AG20443 (cell line): ENCODE measurements at places on chromosomes 2 and 18.

DNA sequence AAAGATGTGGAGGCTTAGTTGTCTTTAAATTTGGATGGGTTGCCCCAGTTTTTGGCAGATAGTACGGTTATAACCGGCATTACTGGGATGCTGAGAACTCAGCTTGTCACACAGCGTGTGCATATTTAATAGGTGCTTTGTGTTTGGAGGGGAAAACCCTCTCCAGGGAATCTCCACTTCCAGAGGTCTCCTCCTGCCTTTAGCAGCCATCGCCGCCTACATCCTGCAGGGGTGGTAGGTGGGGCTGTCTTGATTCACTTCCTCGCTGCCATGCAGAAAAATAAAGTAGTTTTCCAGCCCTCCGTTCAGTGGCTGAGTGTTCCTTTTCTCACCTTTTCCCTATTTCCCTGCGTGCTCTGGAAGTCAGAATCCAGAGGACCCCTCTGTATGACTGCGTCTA, 76.4 kb downstream of the ITGB1BP1 start:
- DNase-seq, result no peak

GRCh38 chr18:47627030-47627429, 303.4 kb downstream of the SMAD2 start:
- DNase-seq, result no peak

- DNase-seq, result peak; percentile 4
Measured at GRCh38 chr2:240302933-240303595, 132.4 kb upstream of the GPC1 start.

DNA sequence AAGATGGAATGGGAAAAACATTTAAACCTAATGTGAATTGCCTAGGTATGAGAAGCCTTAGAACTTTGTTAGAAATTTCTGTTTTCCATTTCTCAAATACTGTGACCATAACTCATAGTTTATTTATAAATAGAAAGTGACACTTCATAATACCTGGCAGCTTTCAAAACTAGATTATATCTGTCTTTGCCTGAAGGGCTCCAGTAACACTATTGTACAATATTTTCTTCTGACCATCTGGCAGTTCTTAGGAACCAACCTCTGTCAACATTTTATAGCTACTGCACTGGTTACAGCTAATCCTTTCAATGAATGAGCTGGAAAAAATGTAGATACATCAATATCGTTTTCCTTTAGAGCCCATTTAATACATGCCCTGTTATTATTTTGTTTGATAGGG, 237.4 kb downstream of the CAMKMT start:
- no peak for DNase-seq

GRCh38 chr2:69733342-69734034, 8.4 kb upstream of the ANXA4 start:
- no peak for DNase-seq

- DNase-seq, result no peak
Measured at GRCh38 chr2:215288112-215288815, 23.6 kb upstream of the ATIC start.

GRCh38 chr2:21175895-21176646, 52.3 kb downstream of the TDRD15 start:
- DNase-seq, result no peak

- peak; percentile 42 for DNase-seq
Measured at GRCh38 chr18:79438898-79439627, 43.3 kb downstream of the NFATC1 start.

DNA sequence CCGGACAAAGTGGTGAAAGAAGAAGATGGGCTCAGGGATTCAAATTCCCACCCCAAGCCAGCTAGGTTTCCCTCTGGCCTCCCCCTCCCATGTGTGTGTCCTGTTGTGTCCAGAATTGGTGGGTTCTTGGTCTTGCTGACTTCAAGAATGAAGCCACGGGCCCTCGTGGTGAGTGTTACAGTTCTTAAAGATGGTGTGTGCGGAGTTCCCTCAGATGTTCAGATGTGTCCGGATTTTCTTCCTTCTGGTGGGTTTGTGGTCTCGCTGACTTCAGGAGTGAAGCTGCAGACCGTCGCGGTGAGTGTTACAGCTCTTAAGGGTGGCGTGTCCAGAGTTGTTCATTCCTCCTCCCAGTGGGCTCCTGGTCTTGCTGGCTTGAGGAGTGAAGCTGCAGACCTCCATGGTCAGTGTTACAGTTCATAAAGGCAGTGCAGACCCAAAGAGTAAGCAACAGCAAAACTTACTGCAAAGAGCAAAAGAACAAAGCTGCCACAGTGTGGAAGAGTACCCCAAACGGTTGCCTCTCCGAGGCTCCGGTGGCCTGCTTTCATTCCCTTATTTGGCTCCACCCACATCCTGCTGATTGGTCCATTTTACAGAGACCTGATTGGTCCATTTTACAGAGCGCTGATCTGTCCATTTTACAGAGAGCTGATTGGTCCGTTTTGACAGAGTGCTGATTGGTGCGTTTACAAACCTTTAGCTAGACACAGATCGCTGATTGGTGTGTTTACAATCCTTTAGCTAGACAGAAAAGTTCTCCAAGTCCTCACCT, 37.7 kb upstream of the KLF11 start:
- no peak for DNase-seq

GRCh38 chr2:180456801-180457200, 449.7 kb upstream of the CWC22 start:
- DNase-seq, result no peak

DNA sequence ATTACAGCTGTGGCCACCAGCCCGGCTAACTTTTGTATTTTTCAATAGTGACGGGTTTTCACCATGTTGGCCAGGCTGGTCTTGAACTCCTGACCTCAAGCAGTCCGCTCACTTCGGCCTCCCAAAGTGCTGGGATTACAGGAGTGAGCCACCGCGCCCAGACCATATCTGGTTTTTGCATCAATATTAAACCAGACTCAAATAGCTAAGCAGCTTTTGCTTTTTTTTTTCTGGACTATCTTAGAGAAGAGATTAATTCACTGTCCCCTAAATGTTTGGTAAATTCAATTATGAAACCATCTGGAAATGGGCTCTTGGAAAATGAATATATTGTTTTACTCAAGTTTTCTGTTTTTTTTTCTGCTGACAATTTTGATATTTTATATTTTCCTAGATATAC, 183.7 kb downstream of the DOK6 start:
- no peak for DNase-seq

DNA sequence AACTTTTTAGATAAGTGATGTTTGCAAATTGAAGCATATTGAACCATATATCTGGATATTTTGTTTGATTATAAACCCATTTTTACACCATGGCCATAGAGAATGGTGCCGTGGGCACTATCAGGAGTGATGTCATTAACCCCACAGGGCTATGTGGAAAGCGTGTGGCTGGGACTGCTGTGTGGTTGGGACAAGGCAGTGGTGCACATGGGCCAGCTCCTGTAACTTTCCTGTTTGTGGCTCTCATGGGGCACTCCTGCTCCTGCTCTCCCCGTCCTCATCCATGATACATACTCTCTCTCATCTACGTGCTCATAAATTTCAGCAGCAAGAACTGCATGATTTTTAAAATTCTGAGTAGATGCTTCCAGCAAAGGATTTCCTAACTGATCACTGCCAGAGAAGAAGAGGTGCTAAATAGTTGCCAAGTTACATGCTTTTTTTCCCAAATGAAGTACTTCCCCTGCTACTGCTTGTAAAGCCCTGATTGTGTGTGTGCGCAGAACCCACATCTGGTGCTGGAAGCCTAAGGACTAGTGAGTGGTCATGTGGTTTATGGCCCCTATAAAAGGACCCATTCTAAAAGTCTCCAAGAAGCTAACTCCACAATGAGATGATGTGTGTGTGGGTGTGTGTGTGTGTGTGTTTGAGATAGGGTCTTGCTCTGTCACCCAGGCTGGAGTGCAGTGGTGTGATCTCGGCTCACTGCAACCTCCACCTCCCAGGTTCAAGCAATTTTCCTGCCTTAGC, 240.8 kb downstream of the NEDD4L start:
- no peak for DNase-seq

DNA sequence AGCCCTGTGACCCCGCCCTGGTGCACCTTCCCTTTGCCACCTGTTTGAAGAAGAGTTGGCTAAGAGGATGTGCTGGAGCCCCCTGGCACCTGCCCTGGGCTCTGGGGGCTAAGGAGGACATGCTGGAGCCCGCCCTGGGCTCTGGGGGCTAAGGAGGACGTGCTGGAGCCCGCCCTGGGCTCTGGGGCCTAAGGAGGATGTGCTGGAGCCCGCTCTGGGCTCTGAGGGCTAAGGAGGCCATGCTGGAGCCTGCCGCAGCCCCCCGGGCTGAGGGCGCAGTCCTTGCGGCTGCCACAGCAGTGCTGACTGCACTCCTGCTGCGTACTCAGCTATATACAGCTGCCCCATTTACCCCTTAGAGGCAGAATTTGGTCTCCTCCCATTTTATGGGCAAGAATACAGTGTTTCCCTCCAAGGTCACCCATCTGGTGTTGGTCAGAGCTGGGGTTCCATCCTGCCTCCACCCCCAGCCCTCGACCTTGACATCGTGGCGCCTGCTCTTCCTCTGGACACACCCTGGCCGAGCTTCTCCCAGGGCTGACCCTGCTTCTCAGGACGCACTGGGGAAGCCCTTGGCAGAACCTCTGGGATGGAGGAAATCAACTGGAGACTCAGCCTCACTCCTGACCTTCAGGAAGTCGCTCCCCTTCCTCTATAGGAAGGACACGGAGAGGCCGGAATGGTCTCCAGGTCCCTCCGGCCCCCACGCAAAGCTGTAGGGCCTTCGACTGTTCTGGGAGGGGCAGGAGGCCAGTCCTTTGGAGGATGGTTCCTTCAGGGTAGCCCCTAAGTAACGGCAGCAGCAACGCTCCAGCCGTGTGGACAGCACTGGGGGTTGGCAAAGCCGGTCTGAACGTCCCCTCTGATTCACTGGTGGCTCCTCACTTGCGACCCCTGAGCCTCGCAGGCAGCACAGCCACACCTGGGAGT, 65.0 kb upstream of the HPCAL1 start:
- DNase-seq, result no peak

DNA sequence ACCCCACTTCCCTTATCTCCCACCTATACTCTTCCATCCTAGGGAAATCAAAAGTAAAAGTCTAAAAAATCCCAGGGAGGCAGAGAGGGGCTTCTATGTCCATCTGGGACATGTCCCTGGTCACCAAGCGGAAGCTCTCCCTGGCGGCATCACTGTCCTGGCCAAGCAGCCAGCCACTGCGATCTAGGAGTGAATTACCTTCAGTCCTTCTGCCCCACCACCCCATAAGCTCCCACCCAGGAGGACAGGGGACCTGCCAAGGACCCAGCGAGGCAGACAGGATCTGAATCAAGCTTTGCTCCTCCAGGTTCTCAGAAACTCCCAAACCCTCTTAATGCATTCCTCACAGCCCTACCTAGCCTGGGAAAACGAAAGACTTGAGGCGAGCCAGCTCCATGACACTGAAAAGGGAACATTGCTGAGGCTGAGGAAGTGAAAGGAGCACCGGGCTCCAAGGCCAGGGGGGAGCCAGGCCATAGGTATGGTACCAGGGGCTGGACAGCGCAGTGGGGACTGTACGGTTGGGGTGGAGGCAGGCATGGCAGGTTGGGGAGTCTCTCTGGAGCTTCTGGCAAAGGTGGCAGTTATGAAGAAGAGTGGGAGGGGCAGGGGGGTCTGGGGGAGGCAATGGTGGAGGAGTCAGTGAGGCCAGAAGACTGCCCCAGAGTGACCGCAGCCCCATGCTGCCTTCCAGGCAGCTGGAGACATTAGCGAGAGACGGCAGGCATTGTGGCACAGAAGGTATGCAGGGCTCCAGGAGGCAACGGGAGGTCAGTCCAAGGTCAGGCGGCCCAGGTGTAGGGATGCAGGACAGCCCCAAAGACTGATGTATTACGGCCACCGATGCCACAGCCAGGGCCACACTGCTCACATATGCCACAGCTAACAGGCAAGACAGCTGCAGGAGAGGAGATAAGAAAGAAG, 2.7 kb upstream of the SLC23A3 start:
- DNase-seq, result no peak

GRCh38 chr18:63253428-63254372, 65.9 kb downstream of the BCL2 start:
- DNase-seq, result peak; percentile 57

- no peak for DNase-seq
Measured at GRCh38 chr18:8826971-8827370, 121.6 kb downstream of the MTCL1 start.

DNA sequence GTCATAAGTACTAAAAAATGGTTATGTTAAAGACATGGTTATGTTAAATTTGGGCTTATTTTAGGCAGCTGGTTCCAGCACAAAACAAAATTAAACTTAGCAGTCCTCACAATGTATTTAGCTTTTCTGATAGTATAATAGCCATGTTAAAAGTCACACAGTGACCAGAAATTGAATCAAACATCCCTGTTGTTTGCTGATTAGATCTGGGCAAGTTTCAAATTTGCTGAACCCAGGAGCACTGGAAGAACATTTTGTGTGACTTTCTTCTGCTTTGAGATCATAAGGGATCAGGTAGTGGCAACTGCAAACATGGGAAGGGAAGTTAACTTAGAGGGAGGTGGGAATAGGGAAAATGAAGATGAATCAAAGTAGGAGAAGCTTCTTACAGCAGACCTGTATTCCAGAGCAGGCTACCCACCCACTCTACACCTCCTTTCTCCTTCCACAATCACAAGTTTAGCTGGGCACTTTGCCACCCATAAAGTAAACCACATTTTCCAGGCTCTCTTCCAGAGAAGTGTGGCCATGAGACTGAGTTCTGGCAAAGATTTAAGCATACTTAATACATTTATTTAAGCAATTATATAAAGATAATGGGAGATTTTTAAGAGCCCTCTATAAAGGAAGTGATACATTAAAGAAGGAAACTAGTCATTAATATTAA, 616.1 kb upstream of the LRATD1 start:
- no peak for DNase-seq

GRCh38 chr2:102754456-102755145, 7.2 kb upstream of the TMEM182 start:
- DNase-seq, result no peak

- no peak for DNase-seq
Measured at GRCh38 chr2:105872830-105873229, 128.1 kb downstream of the NCK2 start.

DNA sequence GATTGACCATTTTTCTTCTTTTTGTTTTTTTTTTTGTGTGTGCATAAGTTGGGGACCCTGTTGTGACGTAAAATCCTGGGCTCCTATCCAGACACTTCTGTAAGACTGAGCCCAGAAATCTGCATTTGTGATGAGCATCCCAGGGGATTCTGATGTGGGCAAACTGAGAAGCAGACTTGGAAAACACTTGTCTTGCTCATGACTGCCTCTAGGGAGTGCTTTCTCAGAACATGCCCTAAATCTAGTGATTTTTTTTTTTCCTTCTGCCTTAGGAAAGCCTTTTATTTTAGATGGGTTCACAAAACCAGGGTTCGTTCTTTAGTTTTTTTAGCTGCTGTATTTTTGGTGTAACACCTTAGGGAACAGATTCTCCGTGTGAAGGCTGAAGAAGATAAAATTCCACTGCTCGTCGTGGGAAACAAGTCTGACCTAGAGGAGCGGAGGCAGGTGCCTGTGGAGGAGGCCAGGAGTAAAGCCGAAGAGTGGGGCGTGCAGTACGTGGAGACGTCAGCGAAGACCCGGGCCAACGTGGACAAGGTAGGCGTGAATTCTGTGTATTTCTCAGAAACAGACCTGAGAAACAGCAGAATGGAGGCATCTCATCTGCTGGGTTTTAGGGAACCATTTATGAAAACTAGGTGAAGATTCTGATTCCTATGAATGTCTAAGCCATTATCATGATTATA, 36.7 kb downstream of the RALB start:
- peak; percentile 17 for DNase-seq
